ENCODE measurements at places on chromosomes 5 and 9.

- no peak for DNase-seq
These were observed 124.7 kb downstream of the GALNT10 start for GRCh38 chr5:154315196-154315595.

GRCh38 chr5:167684251-167684650 lies 607.2 kb upstream of the WWC1 start:
- DNase-seq, result no peak

GRCh38 chr5:145887976-145888574 lies 15.3 kb upstream of the GRXCR2 start:
- DNase-seq, result peak; percentile 62

DNA sequence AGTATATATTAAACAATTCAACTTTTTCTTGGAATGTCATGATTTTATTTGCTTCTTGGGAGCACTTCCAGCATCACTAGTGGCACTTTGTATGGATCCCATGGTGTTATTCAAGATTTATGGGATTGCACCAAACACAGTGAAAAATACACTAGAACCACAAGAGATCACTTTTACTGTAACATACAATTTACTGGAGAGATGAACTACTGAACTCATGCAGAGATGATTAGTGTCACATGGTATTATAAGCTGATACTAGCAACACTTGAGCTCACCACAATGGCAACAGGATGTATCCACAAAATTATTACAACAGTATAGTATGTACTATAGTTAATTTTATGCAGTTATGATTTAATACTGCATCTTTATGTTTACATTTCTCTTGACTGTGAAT lies 16.3 kb upstream of the SLC36A2 start:
- DNase-seq, result no peak

DNA sequence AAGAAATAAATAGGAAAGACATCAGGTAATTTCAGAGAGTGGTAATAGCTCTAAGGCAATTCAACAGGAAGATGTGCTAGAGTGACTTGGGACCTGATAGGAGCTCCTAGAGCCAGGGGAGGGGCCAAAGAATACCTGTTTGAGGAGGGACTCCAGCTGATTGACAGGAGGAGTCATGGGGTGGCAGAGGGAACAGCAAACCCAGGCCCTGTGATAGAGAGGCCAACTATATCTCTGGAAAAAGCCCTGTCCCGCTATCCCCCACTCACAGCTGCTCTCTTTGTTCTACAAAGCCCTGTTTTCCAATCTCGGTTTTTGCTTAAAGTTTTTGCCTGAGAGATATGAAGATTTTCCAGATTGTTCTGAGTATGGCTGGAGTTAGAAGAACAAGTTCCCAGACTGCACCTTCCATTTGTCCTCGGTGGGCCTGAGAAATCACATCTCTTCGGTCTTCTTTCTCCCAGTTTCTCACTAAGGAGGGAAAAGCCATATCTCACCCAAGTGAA lies 9.0 kb upstream of the NSD1 start:
- no peak for DNase-seq

- DNase-seq, result no peak
These were observed 113.3 kb upstream of the SAP30L start for GRCh38 chr5:154332451-154332850.

DNA sequence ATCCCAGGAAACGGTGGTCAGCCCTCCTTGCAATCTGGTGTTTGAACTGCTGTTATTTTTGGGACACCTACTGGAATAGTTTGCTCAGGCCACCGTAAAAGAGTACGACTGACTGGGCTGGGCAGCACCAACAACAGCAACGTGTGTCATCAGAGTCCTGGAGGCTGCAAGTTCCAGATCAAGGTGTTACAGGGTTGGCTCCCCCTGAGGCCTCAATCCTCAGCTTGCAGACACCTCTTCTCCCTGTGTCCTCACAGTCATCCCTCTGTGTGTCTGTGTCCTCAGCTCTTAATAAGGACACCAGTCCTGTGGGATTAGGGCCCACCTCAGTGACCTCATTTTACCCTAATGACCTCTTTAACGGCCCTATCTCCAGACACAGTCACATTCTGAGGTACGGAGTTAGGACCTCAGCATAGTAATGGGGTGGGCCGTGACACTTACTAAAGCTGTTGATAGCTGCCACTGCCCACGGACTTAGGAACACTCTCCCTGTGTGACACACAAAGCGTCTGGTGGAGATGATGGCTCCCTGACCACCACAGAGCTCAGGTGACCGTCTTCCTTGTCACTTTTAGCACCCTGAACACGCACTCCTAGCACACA lies 16.8 kb downstream of the GLT6D1 start:
- DNase-seq, result no peak

DNA sequence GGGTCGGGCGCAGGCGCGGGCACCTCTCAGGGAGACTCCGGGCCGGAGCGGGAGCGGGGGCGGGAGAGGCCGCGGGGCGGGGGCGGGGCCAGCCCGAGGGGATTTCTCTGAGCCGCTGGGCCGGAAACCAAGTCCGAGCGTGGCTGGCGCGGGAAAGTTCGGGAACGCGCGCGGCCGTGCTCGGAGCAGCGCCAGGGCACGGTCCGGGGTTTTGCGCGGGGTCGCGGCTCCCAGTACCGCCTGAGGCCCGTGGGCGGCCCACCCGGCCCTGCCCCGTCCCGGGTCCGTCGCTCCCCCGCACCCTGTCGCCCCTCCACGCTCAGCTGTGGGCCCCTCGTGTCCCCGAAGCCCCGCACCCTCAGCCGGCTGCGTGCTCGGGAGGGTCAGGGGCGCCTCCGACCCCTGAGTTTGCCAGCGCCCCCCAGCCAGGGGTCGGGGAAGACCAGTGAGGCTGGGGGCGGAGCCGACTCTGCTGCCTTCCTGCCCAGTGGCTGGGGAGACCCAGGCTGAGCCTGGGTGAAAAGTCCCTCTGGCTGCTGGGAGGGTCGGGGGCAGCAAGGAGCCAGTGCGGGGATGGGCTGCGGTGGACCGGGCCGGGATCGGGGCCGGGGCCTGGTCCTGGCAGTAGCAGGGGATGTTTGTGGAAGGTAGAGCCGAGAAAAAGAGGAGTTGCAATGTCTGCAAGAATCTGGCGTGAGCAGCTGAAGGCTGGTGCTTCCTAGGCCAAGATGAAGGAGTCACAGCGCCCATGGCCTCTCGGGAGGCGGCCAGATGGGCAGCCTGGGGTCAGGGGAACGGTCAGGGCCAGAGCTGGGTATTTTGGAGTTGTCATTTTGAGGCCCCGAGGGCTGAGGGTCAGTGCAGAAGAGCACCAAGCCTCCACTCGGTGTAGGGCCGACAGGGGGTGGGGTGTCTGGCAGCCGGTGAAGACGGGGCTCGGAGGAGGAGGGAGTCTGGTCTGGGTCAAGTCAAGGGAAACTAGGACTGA lies 588 bp downstream of the TRAF2 start:
- peak; percentile 64 for DNase-seq

DNA sequence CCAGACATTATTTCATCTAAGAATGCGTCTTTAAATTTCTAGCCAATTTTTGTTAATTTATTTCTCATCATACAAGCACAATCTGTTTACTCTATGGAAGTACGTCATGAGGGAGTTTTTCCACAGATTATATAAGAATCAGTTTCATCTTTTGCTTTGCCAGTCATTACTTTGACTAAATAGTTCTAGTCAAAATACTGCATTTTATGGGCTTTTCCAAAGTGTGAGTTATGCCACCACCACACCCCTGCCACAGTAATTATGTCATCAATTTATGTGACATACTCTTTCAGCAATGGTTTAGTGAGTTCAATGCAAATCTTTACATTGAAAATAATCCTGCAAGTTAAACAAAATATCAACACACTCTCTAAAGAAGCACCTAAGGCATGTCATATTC lies 2.0 kb downstream of the RIMOC1 start:
- DNase-seq, result no peak

GRCh38 chr5:169838688-169839087 lies 141.6 kb downstream of the INSYN2B start:
- DNase-seq, result no peak

- DNase-seq, result no peak
These were observed 13.2 kb upstream of the IL12B start for GRCh38 chr5:159343295-159344094.

DNA sequence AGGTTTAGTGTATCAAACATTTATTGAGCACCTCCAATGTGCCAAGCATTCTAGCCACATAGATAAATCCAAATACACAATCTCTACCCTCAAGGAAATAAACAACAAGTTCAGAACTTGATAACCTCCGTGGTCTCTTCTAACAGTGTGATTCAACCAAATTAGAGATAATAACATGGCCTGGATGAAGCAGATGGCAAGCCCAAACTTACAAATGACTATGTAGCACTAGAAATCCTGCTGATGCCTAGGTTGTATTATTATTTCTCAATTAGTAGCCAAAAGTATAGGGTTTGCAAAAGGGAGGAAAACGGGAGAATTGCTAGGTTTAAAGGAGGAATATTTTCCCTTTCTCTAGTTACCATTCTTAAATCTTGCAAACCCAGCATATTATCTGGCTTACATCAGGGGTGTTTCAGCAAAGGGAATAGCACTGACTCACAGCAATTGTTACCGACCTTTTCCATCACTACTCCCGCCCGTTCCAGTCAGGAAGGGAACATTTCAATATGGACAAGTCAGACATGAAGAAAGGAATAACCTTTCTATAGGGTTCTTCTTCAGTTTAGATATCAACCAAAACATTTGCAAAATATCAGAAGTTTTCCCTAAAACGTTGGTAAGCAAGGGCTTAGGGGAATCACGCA lies 2.3 kb downstream of the DPYSL3 start:
- DNase-seq, result no peak

- DNase-seq, result no peak
These were observed 302.0 kb upstream of the PDE4D start for GRCh38 chr5:60195551-60195950.

DNA sequence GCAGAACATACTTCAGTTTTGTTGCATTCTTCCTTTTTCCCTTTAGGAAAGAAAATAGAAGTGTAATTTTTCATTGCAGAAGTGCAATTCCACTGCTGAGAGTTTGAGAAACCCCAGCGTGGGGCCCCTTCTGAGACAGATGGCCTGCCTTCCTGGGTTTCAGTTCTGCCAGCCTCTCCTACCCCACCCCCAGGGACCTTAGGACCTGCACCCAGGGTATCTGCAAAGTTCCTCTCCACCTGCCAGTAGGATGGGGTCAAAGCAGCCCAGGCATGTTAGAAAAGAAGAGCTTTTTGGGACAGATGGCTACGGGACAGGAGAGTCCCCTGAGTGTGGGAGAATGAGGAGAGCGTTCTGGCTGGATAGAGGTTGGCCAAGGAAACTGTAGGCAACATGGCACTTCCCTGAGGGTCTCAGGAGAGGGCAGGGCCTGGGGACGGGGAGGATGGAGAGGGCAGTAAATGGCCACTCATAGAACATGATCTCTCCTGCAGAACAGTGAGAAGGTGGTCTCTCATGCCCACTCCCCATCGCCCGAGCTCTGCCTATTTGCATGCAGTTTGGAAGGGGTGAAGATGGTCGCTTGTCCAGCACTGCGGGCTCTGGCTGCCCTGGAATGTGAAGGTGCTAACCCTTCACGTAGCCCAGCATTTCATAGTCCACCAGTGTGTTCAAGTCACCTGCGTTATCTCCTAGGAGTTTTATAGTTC lies at the start of gene TIFAB:
Gene TIFAB, minus strand, starts transcription at position 31 of the 710 bp plus-strand sequence. CDS start 2,412 bp downstream, outside the sequence.
- no peak for DNase-seq

GRCh38 chr5:122494109-122494508 lies 182.1 kb downstream of the SNCAIP start:
- no peak for DNase-seq

DNA sequence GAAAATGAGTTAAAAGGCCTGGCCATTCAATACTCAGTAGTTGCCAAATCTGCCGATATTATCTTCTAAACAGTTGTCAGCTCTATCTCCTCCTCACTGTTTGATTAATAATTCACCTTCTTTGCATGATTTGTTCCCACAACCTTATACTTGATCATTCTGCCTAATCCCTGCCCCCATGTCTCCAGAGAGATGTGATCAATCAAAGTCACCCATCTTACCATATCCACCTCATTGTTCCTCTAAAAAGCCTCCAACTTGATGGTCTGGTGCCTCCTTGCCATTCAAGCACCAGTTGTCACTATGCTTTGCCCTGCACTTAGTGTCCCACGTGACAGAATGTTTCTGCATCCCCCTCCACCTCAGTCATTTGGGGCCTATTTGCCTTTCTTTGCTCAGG lies 41.3 kb downstream of the KIAA1958 start:
- DNase-seq, result no peak

DNA sequence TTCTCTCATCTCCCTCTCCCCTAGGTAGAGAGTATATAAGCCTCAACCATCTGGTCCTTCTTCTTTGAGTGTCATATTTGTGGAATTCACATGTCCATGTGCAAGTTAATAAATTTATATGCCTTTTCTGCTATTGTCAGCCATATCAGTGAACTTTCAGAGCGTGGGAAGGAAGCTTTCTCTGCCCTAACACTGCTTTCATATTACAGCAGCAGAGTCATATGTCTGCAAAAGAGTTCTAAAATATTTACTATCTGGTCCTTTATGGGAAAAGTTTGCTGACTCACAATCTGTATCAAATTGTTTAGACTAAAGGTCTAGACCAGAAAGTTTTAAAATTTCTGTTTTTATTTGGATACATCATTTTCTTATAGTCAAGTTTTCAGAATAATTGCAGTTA lies 669.0 kb downstream of the LRRC70 start:
- DNase-seq, result no peak

GRCh38 chr9:133521122-133522072 lies 3.4 kb downstream of the MYMK start:
- DNase-seq, result no peak

GRCh38 chr9:114718801-114719221 lies 36.8 kb upstream of the TEX48 start:
- no peak for DNase-seq

- DNase-seq, result peak; percentile 64
These were observed 28.4 kb downstream of the NNT start for GRCh38 chr5:43631182-43631910.

- no peak for DNase-seq
These were observed 473 bp downstream of the ZBTB34 start for GRCh38 chr9:126860757-126861466.

- DNase-seq, result peak; percentile 71
These were observed 626.5 kb upstream of the ZNF608 start for GRCh38 chr5:125372694-125373631.

DNA sequence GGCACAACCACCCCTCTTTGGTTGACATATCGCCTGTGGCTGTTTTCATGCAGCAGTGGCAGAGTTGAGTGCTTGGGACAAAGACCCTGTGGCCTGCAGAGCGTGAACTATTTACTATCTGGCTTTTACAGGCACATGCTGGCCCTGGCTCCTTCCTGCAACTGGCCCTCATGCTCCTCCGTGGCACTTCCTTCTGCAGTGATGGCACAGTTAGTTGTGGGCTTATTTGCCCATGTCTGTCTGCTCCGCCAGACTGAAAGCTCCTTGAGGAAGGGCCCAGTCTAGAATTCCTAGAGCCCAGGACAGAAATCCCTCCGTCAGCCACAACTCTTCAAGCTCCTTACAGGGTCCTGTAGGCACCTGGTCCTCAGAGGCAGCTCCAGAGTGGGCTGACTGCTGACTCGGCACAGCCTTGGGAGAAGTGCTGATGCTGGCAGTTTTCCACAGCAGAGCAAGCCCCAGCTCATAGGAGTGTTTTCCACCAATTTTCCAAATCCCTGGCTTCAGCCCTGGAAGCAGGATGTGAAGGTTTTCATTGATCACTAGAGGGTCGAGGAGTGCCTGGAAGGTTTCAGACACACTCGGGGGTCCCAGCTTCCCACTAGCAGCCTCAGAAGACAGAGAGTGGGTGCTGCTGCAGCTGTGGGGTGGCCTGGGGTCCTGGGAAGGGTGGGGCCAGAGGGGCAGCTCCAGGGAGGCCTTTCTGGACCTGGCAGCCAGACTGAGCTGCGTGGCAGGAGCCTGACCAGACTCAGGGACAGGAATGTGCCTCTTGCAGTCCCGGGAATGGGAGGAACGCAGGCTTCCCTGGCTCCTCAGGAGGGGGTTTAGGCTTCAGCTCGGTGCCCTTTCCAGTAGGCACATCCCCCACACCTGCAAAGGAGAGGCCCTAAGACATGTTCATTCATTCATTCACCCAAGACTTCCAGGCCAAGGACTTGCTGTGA lies 56.5 kb upstream of the ANGPTL2 start:
- DNase-seq, result no peak
